ENCODE measurements at places on chromosomes 5 and 9. TPM values are rescaled to one million over a fixed set of nuclear protein-coding genes. Genes with fewer than 3 reads are reported as not detected.
A peak's percentile ranks its signal among the peaks of the same experiment; 100 is the strongest.

GRCh38 chr5:151417712-151418111 lies 29.7 kb upstream of the SLC36A1 start:
- DNase-seq, result no peak

- no peak for DNase-seq
These were observed 46.0 kb upstream of the OR2K2 start for GRCh38 chr9:111375817-111376564.

GRCh38 chr5:3671337-3671736 lies 75.7 kb downstream of the IRX1 start:
- DNase-seq, result no peak

DNA sequence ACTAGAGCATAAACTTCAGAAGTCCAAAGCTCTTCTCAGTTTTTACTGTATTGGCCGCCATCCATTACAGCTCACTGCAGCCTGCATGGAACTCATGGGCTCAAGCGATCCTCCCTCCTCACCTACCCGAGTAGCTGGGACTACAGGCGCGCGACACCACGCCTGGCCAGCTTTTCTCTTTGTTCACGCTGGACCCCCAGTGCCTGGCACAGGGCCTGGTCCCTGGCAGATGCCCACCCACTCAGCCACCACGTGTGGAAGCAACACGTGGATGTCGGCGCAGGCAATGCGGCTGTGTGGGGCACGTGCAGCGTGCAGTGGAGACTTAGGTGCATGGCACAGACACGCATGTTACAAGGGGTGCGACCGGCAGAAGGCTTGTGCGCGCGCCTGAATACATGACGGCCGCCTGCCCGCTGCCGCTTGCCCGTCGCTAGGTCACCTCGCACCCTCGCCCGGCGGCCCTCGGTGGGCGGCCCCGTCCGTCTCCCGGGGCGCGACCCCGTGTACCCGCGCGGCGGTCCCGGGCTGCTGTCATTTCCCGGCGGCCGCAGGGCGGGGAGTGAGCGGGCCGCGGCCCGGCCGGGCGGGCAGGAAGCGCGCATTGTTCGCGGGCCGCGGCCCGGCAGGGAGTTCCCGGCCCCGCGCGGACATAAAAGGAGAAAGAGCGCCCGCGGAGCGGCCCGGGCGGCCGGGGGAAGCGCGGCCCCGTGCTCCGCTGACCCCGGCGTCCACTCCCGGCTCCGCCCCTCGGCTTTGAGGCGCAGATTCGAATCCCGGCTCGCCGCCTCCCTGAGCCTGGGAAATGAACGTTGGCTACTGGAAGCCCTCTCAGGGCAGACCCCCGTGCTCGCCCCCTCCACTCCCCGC lies 24.1 kb upstream of the PTGS1 start:
- peak; percentile 32 for DNase-seq

GRCh38 chr5:178116143-178116885 lies 3.0 kb downstream of the N4BP3 start:
- DNase-seq, result no peak

- no peak for DNase-seq
These were observed 185.0 kb upstream of the DAP start for GRCh38 chr5:10946050-10946449.

The IER5L gene
- 4.7 TPM for polyA plus RNA-seq

The ACTBL2 gene
- not detected for polyA plus RNA-seq

The GABRA1 gene
- not detected for polyA plus RNA-seq

Data from hindlimb muscle (tissue), 1 donor.